NT2/D1 (cell line): ENCODE measurements at places on chromosomes 6 and 20.

DNA sequence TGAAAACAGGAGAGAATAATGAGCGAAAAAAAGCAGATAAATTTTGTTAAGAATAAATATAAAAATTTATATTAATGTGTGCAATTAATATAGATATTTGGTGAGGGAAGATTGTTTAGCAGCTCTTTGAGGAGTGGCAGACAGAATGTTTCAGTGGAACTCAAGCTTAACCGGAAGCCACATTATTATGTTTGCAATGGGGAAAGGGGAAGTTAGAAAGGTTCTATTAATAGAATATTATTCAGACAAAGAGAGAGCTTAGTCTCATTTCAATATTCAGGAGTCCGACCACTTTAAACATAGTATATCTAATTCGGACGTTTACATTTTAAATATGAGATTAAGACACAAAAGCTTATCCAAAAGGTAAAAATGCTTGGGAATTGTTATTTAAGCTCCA, 81.6 kb upstream of the KHDRBS2 start:
- DNase-seq = no peak

DNA sequence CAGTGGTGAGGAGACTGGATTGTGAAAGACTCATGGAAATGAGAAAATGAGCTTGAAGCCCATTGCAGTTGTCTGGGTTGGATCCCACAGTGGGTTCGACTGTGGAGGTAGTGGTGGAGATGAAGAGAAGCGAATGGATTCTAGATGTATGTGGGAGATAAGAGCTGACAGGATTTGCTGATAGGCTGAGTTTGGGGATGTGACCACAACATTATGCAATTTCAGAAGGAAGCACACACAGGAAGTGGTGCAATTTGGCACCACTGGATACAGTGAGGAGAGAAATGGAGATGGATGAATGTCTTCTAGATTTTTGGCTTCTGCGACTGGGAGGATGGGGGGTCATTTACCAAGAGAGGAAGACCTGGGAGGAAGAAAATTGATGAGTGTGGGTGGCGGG, 64.4 kb upstream of the MAFB start:
- DNase-seq = no peak

GRCh38 chr6:160348223-160349019, at the start of gene SLC22A3:
SLC22A3 (plus strand) TSS chr6:160348378; CDS start chr6:160348420, 42 bp downstream.
- no peak for DNase-seq

DNA sequence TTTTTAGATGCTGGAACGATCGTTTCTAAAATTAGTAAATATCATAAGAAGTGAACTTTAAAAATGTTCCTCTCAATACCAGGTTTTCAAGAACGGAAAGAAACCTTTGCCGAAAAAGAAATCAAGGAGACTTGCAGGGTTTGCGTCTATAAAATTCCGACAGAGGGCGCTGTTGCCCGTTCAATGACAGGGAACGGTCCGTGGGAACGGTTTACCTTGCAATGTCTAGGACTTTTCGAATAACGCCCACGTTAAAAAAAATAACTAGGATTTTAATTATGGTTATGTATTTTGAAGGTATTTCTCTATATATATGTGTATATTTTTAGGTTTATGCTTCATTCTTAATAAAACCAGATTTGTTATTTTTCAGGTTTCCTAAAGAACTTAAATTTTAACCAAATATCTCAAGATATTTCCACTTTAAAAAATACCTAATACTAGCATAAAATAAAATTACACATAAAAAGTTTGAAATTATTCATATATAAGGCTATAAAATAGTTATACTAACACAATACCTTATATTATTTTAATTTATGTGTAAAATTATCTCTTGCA, 2.5 kb upstream of the TFAP2B start:
- DNase-seq = peak; percentile 42

- DNase-seq = no peak
Measured at GRCh38 chr20:11057624-11058023, 383.8 kb upstream of the JAG1 start.

DNA sequence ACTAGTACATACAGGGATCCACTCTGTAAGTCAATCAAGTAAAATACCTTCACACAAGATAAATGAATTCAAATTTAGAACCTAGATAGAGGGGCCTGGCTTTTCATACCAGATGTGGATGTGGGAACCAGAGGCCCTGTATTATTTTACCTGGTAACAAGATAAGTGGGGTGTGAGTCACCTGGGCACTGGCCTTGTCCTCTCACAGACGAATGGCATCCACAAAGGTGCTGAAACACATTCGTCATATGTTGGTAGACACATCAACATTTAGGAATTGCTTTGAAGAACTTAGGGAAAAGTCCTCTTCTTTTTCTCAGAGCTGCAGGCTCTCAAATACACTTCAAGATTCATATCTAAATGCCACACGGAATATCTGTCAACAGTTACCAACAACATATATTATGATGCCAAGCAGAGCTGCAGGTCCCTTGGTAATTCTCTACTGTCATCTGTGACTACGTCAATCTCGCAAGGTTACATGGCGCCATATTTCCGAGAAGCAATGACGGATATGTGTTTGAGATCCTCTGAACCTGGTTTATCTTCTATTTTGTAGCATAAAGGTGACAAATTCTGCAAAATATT, 618.6 kb downstream of the EPM2A start:
- DNase-seq = no peak

DNA sequence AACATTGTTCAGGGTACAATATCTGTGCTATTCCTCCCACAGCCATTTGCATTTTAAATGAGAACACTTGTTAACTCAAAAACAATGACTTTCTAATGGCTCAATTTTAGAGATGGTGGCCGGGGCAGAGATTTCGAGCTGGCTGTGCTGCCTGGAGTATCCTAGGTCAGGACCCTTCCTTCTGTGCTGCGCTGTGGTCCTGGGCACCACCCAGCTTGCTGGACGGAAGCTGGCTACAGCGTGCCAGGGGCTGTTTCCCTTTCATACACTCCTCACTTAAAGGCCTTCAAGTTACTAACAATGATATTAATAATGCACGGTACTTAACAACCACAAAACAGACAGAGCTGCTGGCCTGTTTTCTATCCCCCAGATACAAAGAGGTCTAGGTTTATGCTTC, 194.4 kb upstream of the CST7 start:
- no peak for DNase-seq

DNA sequence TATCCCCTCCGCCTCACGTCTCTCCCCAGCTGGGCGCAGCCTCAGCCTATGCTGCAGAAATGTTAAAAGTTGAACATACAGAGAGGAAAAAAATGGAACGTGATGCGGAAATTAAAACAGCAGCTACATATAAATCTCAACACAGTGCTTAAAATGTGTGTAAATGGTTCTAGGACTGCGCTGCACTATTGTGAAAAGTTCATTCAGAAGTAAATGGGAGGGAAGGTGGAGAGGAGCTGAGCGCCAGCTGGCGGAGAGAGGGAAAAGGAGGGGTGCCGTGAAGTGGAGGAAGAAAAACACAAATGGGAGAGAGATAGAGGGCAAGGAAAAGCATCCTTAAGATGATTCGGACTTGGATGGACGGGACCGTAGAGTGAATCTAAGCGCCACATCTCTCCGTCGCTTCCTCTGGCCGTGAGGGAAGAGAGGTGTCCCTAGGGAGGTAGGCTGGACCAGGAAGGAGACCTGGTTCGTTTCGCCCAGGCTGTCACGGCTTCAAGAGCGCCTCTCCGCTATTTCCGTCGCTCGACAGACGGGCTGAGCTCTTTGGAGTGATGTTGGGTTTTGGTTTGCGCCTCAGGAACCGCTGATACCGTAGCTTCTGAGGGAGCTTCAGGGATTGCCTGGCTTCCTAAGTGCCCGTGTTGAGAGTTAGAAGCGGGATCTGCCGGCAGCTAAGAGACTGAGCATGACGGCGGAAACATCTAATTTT, 113.7 kb downstream of the TRIM27 start:
- DNase-seq = no peak

DNA sequence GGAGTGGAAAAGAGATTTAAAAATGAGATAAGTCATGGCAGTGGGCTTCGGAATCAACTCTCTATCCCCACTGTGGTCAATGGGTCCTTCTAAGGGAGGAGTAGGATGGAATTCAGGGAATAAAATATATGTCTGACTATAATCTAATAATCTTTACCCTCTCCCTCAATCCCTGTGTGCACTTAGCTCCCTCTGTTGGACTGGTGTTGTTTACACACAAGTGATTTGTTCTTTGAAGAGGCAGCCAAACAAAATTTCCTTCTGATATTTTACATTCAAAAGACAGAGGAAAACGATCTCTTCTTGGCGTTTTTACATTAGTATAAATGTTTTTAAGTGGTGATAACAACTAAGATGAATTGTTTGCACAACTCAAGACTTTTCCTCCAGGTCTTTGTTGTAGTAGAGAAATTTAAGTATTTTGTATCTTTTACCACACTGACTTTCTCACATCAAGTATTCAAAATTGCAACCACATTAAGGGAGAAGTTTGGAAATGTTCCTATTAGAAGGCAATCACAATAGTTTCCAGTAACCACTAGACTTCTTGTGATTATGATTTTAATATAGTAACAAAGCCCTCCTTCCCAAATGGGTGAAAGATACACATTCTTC, 317.8 kb downstream of the CENPW start:
- peak; percentile 9 for DNase-seq
